ENCODE measurements at places on chromosomes 16 and 17.
A peak's percentile ranks its signal among the peaks of the same experiment; 100 is the strongest.

- DNase-seq, result no peak
Observed at GRCh38 chr16:54370278-54371040, 83.9 kb upstream of the IRX3 start.

DNA sequence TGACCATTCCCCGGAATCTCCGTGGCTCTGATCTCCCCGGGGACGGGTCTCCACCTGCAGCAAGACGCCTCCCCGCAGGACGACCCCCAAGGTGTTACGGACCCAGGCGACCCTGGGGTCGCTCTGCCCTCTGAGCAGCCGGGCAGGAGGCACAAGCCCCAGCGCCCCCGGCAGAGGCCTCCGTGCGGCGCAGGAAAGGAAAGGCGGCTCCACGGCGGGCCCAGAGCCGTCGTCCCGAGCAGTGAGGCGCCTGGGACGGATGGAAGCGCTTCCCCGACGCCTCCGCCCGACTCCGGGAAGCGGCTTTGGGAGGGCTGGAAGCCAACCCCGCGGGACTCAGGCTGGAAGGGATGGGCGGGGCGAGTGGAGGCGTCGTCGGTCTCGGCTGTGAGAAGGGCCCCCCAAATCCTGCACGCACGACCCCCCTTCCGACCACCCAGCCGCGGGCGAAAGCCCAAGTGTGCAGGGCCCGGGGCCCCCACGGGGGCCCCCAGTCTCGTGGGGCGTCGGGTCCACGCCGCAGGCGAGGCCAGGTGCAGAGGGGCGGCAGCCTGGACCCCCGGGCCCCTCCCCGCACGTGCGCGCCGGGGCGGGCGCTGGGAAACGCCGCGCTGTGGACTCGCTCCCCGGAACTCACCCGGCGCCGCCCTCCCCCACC, 32.7 kb upstream of the RPH3AL start:
- DNase-seq, result no peak

DNA sequence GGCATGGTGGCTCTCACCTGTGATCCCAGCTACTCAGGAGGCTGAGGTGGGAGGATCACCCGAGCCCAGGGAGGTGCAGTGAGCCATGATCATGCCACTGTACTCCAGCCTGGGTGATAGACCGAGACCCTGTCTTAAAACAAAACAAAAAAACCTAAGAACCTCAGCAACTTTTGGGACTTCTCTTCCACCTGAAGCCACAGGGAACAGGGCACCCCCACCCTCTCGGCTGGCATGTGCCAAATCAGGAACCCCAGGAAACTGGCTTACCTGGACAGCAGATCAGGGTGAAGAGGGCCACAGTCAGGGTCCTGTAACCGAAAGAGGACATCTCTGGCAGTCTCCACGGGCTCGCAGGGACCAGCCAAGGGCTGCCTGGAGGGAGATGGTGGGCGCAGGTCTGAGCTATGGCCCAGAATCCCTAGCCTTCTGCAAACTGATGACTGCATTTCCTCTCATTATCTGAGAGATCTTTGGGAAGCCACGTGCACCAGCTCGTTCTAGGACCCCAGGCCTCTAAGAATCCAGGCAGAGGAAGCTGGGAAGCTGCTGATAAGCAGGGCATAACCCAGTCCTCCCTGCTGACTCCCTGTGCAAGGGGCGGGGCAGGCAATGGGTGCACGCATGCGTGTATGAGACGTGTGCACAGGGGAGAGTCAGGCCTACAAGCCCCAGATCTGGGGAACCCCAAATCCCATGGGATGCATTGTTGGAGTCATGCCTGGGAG, 8.4 kb downstream of the PRR29 start:
- DNase-seq, result no peak

- DNase-seq, result no peak
Observed at GRCh38 chr17:78738278-78738677, 43.8 kb downstream of the CYTH1 start.

DNA sequence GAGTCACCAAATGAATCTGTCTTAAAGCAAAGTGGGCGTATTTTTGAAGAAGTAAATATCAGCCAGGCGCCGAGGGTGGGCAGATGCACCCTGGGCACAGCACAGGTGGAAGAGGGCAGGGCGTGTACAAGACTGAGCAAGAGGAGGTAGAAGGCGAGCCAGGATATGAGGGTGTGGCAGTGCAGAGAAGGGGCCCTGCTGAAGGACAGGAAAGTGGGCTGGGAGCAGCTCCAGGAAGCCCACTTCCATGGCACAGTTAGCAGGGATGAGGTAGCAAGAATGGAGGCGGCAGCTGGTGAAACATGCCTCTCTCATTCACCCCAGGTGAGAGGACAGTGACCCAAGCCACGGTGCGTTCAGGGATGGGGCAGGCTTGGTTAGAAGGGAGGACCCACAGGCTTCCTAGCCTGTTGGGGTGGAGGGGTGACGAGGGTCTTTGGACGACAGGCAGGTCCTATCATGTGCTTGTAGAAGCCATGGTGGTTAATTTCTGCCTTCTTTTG, 149.3 kb downstream of the CLEC16A start:
- peak; percentile 15 for DNase-seq

DNA sequence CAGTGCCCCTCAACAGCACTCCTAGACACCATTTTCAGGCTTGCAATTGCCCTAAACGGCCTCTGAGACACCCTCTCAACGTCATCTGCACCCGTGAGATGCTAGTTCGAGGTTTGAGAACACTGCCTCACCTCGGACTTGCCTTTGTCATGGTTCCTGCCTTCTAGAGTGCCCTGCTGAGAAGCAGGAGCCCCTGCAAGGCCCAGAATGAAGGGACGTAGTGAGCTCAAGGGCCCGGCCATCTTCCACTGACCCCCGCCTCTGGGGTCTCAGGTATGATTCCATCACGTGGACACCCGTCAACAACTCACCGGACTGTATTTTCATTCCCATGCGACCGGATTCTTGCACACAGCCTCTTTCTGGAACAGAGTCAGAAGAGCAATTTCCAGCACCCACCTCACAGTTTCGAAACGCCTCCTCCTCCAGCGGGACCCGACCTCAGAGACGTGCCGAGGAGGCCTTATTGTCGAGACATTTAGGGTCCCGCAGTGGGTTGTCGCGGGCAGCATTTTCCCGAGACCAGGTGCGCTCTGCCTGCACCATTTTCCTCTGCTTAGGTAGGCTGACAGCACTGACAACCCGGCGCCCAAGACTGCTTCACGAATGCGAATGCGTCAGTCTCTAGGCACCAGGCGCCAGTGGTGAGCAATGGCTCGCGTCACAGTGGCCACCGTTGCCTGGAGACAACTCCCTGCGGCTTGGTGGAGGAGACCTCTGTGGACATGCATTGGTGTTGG, 999.9 kb downstream of the KCNJ18 start:
- no peak for DNase-seq

DNA sequence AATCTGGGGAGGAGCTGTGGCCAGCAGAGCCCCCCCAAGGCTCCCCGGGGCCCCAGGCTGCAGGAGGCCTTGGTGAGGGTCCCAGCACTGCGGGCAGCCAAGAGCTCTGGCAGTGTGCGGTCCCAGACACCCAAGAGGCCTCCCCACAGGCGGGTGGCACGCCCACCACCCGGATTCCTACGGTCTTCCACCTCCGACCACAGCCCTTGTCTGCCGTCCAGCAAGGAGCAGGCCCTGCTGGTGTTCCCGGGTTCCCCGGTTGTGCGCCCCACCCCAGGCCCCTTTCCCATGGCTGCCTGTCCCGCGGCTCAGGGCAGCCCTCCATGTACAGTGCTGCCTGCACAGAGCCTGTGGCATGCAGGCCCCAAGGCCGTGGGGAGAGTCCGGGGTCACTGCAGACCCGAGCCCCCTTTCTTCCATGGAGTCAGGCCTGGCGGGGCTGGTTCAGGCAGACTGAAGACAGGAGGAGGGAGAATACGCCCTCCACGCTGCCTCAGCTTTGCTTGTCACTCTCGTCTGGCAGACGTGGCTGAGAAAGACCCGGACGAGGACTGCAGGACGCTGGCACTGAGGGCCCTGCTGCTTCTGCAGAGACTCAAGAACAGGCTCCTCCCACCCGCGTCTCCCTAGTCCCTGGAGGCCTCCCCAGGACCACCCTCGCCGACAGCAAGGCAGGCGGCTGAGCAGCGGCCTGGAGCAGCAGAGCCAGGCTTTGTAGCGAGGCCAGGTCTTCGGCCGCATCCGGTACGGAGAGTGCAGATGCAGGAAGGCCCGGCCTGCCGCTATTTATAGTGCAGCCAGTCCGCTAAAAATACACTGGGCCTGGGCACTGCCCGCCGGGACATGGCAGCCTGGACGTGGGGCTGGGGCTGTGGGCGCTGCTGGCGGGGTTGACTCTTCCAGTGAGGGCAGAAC, 16.4 kb downstream of the TELO2 start:
- no peak for DNase-seq

DNA sequence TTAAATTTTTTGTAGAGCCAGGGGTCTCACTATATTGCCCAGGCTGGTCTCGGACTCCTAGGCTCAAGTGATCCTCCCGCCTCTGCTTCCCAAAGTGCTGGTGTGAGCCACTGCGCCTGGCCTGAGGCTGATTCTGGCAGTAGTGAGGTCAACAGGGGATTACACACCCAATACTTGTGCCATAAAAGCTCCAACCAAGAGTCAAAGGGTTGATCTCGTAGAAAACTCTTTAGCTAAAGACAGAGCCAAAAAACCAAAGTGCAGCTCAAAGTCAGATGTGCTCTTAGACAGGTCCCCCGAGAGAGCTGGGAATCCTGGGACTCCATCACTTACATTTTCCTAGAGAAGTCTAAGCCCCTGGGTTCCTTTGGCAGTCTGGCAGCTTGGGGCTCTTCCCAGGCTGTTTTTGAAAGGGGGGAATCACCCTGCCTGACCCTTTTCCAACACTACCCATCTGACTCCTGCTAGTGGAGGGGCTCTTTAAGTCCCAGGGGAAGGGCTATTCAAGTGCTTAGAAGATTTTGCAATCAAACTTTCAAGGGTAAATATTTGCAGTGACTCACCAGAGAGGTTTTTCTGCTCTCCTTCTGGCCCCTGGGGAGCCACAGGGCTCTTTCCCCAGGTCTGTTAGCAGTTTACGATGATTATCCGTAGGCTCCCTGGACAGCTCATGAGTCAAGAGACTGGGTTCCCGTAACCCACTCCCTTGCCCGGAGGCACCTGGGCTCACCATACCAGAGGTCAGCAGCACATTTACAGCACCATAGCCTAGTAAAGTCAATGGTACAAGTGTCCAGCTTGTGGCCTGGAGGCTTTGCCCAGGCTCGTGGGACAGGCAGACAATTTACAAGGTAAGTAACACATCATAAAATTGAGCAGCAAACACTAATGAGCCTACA, 408.7 kb downstream of the SLC39A11 start:
- DNase-seq, result no peak

All from activated CD4-positive, alpha-beta T cell treated with anti-CD3 and anti-CD28 coated beads, Interleukin-2, amount 10 ng/mL, durations not matched to agents 7 days and 5 days (primary cell).